HS-27A (cell line): ENCODE measurements at places on chromosomes 11 and 22.

DNA sequence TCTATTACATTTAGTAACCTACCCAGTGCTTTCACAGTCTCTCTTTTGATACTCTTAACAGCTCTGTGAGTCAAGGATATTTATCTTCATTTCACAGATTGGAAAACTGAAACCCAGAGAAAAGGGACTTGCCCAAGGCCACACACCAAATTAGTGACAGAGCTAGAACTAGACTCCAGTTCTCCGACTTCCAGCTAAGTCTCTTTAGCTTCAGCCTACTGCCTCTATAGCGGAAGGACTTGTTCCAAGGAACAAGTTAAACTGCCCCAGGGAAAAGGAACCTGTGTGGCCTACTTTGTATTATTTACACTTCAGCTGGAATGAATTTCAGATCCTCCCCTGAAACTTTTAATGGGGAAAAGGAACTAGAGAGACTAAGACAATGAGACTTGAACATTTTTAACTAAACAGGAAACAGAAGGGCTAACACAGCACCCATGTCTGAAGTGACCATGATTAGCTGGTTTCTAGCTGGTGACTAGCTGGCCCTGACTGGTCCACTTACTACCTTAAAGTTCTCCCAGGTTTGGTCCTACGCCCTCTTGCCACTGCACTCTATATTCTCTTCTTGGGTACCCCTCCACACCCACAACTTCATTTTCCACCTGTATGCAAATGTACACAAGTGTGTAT, 1.3 kb downstream of the LRRC51 start:
- DNase-seq = no peak

GRCh38 chr11:108534274-108534882, 36.2 kb upstream of the POGLUT3 start:
- no peak for DNase-seq

DNA sequence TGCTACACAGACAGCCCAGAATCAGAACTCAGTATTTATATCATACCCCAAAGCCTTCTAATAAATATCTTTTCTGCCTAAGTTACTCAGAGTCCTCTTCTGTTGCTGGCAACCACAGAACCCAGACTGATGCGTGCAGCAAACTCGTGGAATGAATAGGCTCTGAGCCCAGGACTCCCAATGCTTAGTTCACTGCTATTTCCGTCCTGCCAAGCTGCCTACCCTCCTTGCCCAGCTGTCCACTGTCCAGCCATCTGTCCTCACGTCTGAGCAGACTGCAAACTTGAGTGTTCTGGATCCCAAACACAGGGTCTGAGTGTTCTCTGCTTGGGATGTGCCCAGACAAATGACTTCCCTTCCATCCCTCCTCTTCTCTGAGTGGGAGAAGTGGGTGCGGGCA, 19.4 kb downstream of the PTPN5 start:
- no peak for DNase-seq

GRCh38 chr11:24312464-24313238, 184.2 kb upstream of the LUZP2 start:
- DNase-seq = no peak

- no peak for DNase-seq
These were observed 20.4 kb downstream of the HPS4 start for GRCh38 chr22:26463101-26463661.

GRCh38 chr11:57348052-57348451, 9.9 kb downstream of the P2RX3 start:
- DNase-seq = no peak

GRCh38 chr11:107669893-107670601, 41.8 kb downstream of the SLN start:
- DNase-seq = no peak

- DNase-seq = peak; percentile 51
These were observed 57.0 kb downstream of the GDPD4 start for GRCh38 chr11:77244277-77245027.

DNA sequence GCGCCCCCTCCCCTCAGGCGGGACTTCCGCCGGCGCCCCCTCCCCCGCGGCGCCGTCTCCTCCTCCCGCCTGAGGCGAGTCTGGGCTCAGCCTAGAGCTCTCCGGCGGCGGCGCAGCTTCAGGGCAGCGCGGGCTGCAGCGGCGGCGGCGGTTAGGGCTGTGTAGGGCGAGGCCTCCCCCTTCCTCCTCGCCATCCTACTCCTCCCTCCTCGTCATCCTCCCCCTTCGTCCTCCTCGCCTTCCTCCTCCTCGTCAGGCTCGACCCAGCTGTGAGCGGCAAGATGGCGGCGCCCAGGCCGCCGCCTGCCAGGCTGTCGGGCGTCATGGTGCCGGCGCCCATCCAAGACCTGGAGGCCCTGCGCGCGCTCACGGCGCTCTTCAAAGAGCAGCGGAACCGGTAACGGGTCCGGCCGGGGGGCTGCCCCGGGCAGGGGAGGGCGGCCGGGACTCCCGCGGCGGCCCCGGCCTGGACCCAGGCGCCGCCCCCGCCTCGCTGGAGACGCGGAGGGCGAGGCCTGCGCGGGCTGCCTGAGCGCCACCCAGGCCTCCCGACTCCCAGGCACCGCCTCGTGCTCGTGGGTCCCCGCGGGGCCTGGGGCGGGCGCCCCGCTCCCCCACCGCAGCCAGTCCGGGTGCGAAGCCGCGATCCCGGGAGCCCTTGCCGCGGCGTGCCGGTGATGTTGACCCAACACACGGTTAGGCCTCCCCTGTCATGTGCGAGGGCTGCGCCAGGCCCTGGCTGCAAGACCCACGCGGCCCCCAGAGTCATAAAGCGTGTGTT, at the start of gene ATXN10:
TSS of gene ATXN10 (plus strand) at position 52 of the 781 bp plus-strand sequence. CDS start at position 282, 230 bp downstream.
- no peak for DNase-seq
